Dorsolateral prefrontal cortex (tissue), 122 donors: ENCODE measurements at places on chromosomes 5 and 9. TPM values are rescaled to one million over a fixed set of nuclear protein-coding genes. Genes with fewer than 3 reads are reported as not detected.

SUSD3 gene
- total RNA-seq, result 0.77 TPM

TDRD7 gene
- total RNA-seq, result 20.9 TPM

LECT2 gene
- total RNA-seq, result not detected

SLC36A3 gene
- not detected for total RNA-seq

RETREG1 gene
- total RNA-seq, result 45.4 TPM

BBLN gene
- 101 TPM for total RNA-seq

SOX30 gene
- not detected for total RNA-seq

TRIM36 gene
- 55.0 TPM for total RNA-seq

CKS2 gene
- total RNA-seq, result 7.7 TPM

PITX1 gene
- not detected for total RNA-seq

BSPRY gene
- 4.3 TPM for total RNA-seq

BRINP1 gene
- total RNA-seq, result 65.7 TPM

PCDHA6 gene
- 7.1 TPM for total RNA-seq

HBEGF gene
- 8.4 TPM for total RNA-seq

RANBP17 gene
- 10.1 TPM for total RNA-seq

OSMR gene
- total RNA-seq, result 15.8 TPM

KCTD16 gene
- total RNA-seq, result 56.5 TPM

LRRC19 gene
- total RNA-seq, result not detected

PCDHGB7 gene
- total RNA-seq, result 20.1 TPM

MCTP1 gene
- total RNA-seq, result 94.0 TPM

PCYOX1L gene
- total RNA-seq, result 28.1 TPM

NIPAL4 gene
- 11.6 TPM for total RNA-seq

ENTREP1 gene
- total RNA-seq, result 19.9 TPM

CYSRT1 gene
- 0.86 TPM for total RNA-seq

ARSB gene
- 12.5 TPM for total RNA-seq

COL15A1 gene
- 0.93 TPM for total RNA-seq

LCN6 gene
- 2.8 TPM for total RNA-seq

C1QTNF3 gene
- 12.9 TPM for total RNA-seq

RICTOR gene
- total RNA-seq, result 96.0 TPM

MROH2B gene
- not detected for total RNA-seq

SOWAHA gene
- total RNA-seq, result 36.0 TPM

PCDHB4 gene
- 16.5 TPM for total RNA-seq

SETD9 gene
- total RNA-seq, result 7.6 TPM

PTGES gene
- 5.3 TPM for total RNA-seq

PAEP gene
- not detected for total RNA-seq

TMEM167A gene
- 60.2 TPM for total RNA-seq

ST8SIA4 gene
- 11.5 TPM for total RNA-seq

LHX3 gene
- not detected for total RNA-seq

FGFR4 gene
- 5.9 TPM for total RNA-seq

GRIA1 gene
- 94.0 TPM for total RNA-seq

DIPK1B gene
- total RNA-seq, result 42.7 TPM

FBXL7 gene
- 27.5 TPM for total RNA-seq

MYOT gene
- total RNA-seq, result 19.2 TPM

IFNA4 gene
- not detected for total RNA-seq

SLC6A19 gene
- not detected for total RNA-seq

CFAP90 gene
- total RNA-seq, result 5.5 TPM

PCDHGA6 gene
- total RNA-seq, result 9.0 TPM

TMEFF1 gene
- 26.0 TPM for total RNA-seq

TGFBR1 gene
- total RNA-seq, result 19.9 TPM

CDHR2 gene
- 2.2 TPM for total RNA-seq

INSL6 gene
- not detected for total RNA-seq

CD14 gene
- 28.9 TPM for total RNA-seq

EPB41L4A gene
- total RNA-seq, result 21.1 TPM

OGN gene
- 10.8 TPM for total RNA-seq

GDF9 gene
- 1.4 TPM for total RNA-seq

ESM1 gene
- 0.49 TPM for total RNA-seq

FOXD4 gene
- 1.8 TPM for total RNA-seq
